MG63 (cell line): ENCODE measurements at places on chromosomes 7 and 10. TPM values are rescaled to one million over a fixed set of nuclear protein-coding genes. Genes with fewer than 3 reads are reported as not detected.

DNA sequence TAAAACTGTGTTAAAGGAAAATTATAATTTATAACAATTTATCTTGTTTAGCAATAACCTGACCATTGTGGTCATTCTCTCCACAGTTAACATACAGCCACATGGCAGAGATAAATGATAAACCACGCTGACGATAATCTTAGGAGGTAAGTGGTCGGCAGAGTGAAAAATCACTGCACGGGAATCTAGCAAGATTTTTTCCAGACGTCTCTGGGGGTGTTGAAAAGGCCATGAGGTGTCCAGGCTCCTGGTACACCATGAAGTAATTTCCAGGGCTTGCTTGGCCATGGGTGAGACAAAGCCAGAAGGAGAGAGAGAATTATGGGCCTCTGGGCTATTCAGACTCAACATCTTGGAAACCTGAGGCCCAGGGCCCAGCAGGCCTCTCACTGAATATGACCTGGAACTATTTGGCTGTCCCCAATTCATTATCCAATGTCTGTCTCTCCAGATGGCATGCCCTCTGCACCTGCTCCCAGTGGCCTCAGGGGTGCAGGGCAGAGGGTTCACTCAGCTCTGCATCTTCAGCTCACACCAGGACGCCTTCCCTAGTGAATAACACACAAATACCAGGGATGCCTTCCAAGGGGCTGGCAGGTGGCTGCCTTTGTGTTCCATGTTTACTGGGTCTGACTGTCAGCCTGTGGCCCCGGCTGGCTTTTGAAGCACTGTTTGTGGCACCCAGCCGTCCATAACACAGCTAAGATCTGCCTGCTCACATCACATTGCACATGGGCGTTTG is 590.4 kb upstream of the PFKP start:
- no peak for DNase-seq

DNA sequence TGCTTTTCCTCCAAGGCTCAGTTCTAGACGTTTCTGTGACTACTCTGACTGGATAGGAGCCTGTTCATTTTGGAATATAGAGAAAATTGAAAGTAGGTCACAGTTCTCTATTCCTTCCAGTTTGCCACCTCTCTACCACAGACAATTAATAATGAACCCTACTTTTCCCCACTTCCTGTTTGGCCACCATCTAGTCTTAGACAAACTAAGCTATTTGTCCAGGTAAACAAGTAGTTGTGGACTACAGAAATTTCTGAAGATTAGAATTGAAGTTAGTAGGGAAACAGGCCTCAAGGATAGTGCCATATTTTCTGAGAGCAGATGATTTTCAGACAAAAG is 87.0 kb downstream of the AUTS2 start:
- DNase-seq, result no peak

DNA sequence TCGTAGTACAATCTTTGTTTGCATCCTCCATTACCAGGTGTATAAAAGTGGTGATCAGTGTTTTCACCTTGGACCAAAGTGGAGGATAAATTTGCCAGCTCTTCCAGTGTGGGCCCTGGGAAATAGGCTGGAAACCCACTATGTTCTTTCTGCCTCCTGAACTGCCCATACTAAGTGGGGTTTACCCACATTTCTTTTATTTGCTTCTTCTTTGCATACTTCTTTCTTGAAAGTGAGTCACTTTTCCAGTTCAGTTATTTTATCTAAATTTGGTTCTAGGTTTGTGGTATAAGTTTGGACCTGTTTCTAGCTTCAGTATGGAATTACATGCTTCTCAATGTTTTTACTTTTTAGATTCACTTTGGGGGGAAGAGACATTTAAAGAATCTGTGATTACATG is 126.2 kb upstream of the ACBD5 start:
- DNase-seq, result no peak

GRCh38 chr7:122864016-122864415 is 22.2 kb downstream of the CADPS2 start:
- DNase-seq, result no peak

CCDC3 gene
- total RNA-seq, result 0.52 and 3.3 TPM in 2 replicates

GRCh38 chr7:103651593-103652377 is 205.8 kb upstream of the SLC26A5 start:
- DNase-seq, result no peak

DNA sequence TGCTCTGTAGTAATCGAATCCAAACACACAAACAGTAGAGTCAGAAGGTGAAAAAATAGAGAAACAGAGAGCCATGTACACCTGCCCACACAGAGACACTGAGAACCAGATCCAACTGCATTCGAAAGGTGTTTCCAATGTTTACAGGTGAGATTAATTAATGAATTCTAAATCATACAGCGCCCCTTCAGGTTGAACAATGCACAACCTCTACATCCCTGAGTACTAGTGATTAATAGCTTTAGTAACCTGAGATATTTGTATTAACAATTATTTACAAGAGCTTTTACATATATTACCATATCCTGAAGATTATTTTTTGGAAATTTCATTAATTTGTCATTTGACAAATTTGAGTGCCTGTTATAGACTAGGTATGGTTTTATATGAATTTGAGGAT is 7.6 kb upstream of the MRC1 start:
- no peak for DNase-seq

DNA sequence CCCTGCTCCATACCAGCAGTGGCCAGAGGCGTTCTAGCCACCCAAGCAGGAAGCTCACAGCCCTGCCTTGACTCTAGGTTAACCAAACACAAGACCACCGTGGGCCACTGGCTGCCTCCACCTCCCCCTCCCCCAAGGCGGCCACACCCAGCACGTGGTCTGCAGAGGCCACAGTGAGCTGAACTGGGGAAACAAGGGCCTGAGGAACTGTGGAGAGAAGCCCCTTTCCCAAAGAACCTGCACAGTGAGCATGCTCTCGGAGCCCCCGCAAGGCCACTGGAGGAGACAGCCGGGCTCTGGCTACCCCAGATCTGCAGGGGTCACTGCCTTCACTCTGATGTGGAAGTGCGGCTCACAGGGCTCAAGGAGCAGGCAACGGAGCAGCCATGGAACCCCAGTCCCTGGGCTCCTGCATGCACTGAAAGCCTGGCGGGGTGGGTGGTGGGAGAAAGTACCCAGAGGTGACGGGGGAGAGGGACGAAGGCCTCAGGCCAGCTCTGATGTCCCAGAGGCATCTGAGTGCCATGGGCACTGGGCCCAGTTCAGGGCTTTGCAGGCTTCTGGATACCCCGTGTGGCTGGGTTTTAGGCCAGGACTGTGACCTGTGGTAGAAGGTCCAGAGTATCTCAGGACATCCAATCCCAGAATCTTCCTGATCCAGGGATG is 189.2 kb downstream of the EBF3 start:
- DNase-seq, result no peak
